ENCODE measurements at places on chromosomes 7 and 10.

DNA sequence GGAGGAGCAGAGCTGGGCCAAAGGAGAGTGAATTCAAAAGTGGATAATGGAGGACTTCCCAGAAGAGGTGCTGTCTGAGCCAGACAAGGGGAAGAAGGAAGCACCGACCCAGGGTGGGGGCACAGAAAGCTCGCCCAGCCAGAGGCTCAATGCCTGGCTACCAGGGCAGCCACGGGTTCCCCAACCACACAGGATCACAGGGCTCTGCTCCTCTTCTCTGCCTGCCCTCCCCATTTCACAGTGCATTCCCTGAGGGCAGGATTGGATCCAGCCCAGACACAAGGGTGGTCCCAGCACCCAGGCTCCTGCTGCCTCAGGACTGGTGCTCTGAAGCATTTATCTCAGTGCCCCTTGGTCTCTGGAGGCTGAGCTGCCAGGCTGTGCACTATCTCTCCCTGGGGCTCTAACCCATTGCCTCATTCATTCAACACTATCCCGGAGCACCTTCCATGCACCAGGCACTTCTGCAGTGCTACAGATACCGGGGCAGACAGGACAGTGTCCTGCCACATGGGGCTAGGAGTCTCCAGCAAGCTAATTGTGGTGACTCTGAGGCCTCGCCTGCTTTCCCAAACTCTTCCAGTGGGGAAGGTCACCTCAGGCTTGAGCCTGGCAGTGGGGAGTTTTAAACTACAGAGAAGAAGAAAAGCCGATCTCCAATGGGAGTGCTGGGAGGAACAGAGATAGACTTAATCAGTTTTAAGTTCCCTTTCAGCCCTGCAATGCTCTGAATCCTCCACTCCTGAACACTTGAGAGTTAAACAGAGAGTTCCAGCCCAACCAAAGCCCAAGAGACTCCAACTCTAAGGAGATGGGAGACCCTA lies 201.8 kb upstream of the ZMIZ1 start:
- no peak for DNase-seq

GRCh38 chr10:33661580-33662336 lies 327.3 kb upstream of the NRP1 start:
- DNase-seq = peak; percentile 75

DNA sequence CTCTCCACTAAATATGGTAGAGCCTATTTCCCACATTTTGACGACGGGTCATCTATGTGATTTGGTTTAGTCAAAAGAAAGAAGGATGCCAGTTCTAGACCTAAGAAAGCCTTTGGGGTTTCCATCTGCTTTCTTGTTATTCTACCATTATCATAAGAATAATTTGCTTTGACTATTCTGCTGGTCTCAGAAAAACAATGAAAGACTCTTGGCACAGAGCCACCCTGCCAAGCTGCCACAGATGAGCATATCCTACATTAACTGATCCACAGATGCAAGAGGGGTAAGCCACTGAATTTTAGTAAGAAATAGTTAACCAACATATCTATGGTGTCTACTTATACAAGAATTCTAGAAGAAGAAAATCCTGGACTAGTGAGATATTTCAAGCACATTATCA lies 158.6 kb upstream of the MAGI2 start:
- DNase-seq = no peak

DNA sequence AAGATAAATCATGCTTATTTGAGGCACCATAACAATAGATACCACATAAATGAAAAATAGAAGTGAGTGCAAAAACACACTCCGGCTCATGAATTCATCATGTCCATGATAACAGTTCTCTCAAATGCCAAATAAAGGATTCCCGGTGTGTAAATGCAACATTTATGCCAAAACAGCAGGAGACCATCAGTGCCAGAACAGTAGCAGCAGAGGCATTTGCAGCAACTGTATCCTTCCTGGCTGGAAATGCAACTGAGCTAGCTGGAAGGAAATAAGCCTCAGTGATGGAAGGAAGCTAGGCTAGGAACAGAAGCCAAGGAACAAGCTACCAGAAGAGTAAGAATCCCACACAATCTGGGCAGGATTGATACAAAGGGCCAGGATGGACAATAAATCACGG lies 79.9 kb upstream of the THSD7A start:
- DNase-seq = no peak

DNA sequence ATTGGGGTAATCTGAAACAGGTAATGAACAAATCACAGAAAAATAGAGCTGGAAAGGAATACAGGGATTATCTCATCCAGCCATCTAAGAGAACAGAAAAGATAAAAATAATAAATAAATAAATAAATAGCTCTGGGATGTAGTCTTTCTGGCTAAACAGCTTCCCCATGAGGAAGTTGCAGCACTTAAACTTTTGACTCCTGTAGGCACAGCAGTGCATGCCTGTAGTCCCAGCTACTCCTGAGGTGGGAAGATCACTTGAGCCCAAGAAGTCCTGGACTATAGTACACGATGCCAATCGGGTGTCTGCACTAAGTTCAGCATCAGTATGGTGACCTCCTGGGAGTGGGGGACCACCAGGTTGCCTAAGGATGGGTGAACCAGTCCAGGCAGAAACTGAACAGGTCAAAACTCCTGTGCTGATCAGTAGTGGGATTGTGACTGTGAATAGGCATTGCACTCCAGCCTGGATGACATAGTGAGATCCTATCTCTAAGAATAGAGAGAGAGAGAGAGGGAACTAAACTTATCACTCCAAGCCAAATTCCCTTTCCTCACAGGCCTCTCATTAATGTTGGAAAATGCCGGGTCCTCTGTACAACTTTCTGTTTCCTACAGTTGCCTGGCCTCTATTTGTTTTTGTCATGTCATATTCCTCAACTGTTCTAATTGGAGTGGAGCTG lies 61.7 kb upstream of the CDK13 start:
- no peak for DNase-seq

DNA sequence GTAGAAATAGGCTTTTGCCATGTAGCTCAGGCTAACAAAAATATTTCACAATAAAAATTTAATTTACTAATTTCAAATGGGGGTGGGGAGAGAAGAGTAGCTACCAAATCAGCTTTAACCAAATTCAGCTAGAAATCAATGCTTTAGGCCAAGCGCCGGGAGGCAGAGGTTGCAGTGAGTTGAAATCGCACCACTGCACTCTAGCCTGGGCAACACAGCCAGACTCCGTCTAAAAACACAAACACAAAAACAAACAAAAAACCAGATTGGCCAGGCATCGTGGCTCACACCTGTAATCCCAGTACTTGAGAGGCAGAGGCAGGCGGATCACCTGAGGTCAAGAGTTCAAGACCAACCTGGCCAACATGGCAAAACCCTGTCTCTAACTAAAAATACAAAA lies 9.4 kb downstream of the UBE2H start:
- DNase-seq = no peak

DNA sequence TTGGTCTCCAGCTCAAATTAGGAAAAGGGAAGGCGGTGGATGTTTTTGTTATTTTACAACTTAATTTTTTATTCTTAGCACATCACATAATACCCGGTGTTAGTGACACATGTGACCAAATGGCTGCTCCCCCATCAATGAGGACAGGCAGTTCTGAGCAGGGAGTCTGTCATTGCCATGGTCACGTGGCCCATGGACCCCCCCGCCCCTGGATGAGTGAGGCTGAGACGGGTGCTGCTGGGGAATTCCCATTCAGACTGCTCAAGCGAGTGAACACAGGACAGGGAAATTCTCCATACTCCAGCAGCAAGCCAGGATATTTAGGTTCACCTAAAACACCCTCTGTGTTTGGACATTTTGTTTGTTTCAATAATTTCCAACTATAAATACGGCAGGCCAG lies 34.7 kb upstream of the SLC35B4 start:
- no peak for DNase-seq

DNA sequence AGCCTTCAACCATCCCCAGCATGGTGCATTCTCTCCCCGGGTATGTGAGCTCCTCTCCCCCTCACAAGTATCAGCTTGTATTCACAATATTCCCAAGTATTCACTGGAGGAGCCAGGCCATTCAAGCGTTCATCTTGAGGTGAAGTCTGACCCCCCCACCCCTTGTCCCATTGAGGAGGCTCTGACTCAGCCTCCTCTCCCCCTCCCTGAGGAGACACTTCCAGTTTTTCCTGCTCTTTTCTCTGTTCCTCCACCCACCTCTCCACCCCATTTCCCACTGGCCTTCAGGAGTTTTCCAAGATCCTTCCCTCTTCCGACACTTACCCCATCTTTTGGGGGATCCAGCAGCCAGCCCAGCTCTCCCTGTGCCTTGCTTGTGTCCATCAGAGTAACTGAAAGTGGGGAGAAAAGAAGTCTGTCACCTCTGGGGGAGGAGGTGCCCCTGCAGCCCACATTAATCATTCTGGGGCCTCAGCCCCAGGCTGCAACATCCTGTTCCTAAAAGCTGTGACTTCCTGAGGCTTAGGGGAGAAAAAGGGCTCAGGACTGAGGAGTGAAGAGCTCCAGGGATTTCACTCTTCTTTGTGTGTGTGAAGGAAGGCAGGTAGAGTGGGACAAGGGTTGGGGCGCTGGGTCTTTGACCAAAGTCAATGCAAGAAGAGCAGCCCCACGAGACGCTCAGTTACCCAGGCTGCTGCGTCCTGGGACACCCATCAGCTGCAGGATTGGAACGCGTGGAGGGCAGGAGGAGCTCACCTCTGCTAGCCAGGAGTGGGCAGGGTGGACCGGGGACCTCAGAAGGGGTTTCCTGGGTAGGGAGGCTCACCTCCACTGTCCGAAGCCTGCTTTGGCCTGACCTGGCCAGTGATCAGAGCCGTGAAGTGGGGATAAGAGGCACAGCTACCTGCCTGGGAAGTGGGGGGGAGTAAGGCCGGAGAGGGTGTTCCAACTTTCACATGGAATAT lies 1.1 kb downstream of the EPHA1 start:
- DNase-seq = no peak

GRCh38 chr10:29386342-29386999 lies 97.6 kb downstream of the LYZL1 start:
- peak; percentile 39 for DNase-seq

- peak; percentile 19 for DNase-seq
These were observed 567 bp upstream of the EPO start for GRCh38 chr7:100719523-100720278.

DNA sequence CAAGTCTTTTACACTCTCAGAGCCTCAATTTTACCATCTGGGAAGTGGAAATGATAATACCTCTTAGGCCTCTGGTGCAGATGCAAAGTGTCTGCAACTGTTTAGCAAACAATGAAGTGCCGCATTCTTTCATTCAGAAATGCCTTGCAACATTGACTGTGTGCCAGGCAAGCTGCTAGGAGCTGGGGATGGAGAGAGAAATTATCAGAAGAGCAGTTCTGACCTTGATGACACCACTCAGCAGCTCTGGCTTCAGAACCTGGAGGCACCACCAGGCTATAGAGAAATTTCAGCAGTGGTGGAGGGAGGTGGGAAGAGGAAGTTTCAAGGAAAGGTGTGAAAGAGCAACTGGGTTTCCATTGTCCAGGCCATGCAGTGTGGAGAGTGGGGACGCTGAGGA lies 78.1 kb upstream of the HABP2 start:
- no peak for DNase-seq

GRCh38 chr7:47581438-47581803 lies 490 bp downstream of the TNS3 start:
- no peak for DNase-seq

DNA sequence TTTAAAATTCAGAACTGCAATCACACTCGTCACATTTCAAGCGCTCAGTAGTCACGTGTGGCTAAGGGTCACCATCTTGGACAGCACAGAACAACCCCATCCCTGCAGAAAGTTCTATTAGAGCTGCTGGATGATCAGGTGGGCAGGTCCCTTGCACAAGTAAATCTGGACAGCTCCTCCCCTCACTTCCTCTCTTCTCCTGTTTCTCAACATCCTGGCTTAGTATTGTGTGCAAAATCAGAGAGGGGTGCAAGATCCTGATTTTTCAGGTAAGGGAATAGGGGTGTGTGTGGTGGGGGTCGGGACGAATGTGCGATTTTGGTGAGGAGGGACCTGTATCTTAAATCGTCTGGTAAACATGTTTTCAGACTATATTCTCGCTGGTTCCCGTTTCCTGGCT lies at the start of gene GIMAP4:
GIMAP4 (plus strand) TSS at position 222 of the 400 bp plus-strand sequence. CDS start 2,512 bp downstream, outside the sequence.
- DNase-seq = no peak

DNA sequence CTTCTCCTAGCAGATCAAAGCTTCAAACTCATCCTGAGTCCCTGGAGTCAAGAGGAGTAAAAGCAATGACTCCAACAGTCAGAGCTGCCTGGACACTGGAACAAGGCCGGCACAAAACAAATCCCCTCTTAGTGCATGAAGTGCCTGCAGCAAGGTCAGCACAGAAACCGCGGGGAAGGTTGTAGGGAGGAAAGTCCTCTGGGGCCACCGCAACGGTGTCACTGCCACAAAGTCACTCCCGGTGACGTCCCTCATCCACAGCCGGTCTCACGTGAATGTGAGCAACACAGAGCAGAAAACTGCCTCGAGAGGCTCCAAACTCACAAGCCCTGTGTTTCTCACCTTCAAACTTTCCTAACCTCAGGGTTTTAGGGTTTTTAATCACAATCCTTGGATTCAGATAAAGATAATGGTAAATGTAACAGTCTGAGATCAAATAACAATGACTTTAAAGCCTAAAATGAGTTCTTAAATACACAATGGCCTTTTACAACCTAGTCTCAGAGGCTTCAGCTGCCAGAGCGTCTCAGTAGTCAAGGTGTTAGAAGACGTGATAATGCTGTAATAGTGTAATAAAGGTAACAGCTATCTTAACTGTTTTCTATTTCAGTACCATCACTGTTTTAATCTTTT lies 274.3 kb downstream of the ZMYND11 start:
- DNase-seq = no peak

DNA sequence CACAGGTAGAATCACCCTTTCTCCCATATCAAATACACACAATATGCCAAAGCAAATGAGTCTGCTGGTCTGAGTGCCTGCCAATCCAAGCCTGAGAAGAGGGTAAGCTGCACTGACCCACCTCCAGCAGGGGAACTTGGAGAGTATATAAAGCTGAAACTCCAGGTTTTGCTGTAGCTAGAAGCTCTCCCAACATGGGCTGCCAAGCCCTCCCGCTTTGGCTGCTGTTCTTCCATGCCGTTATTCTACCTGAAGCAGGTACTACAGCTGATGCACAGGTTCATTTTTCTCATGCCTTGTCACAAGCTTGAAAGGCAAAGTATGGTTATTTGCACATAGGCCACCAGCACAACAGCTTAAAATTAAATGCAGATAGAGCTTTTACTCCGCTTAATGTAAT lies 21.5 kb upstream of the C10orf120 start:
- DNase-seq = no peak

GRCh38 chr7:150955519-150956394 lies 22.4 kb downstream of the KCNH2 start:
- peak; percentile 29 for DNase-seq

All from astrocyte (in vitro differentiated cells and primary cell).